ENCODE measurements at places on chromosomes 16 and 17.

- no peak for DNase-seq
Measured at GRCh38 chr17:6667516-6667915, 16.0 kb downstream of the C17orf100 start.

GRCh38 chr17:8922451-8922850, 43.1 kb downstream of the PIK3R5 start:
- DNase-seq, result no peak

GRCh38 chr17:81568416-81568815, 16.3 kb upstream of the FAAP100 start:
- no peak for DNase-seq

- DNase-seq, result no peak
Measured at GRCh38 chr17:11284811-11285210, 43.8 kb downstream of the SHISA6 start.

- no peak for DNase-seq
Measured at GRCh38 chr17:56796536-56796935, 37.2 kb downstream of the C17orf67 start.

GRCh38 chr16:49756775-49757558, 98.9 kb downstream of the ZNF423 start:
- no peak for DNase-seq

DNA sequence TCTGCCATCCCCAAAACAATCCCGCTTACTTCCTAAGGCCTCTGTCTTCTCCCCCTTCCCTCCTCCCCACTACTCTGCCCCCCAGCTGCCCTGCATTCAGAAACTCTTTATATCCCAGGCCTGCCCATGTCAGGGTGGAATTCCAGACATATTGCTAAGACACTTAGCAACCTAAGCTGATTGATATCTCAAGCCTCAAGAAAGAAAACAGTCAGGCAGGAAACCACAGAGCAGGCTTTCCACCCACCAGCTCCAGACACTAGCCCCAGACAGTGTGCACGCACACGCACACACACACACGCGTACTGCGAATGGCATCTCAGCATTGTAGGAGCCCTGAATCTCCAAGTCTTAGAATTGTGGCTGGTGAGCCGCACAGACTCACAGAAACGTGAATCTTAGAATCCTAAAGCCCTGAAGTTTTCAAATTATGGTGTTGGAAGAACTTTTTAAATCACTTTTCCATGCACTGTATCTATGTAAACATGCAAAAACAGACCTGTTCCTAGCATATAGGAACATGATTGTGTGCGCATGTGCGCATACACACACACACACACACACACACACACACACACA, 8.8 kb upstream of the LPCAT2 start:
- no peak for DNase-seq
